ENCODE measurements at places on chromosomes 11 and 22.

DNA sequence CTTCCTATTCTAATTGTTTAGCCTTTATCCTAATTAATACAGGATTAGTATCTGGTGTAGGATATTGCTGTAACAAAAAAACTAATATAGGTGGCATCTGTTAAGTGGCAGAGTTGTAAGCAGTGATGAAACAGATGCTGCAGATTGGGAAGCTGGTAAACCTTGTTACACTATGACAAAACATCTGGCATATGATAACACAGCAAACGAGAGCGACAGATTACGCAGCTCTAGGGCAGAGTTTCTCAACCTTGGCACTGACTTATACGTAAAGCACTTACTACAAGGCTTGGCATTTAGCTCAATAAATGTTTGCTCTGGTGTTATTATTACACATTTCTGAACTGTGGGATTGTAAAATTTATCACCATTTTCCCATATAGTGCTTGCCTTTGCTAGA is 137.0 kb downstream of the ATG16L2 start:
- no peak overlapping the region for H3K4me3 ChIP-seq
- peaks cover 4% of the 10 kb centered on the region for H3K4me1 ChIP-seq
- no peak for DNase-seq
- H3K36me3 ChIP-seq = peaks cover 12% of the 10 kb centered on the region
- no peak overlapping the region for H3K27ac ChIP-seq

- H3K4me1 ChIP-seq = no peaks in the 10 kb centered on the region
- no peak overlapping the region for H3K27ac ChIP-seq
- H3K27me3 ChIP-seq = no peaks in the 10 kb centered on the region
- H3K36me3 ChIP-seq = no peaks in the 10 kb centered on the region
- no peak overlapping the region for H3K4me3 ChIP-seq
These were observed 1314.0 kb downstream of the JRKL start for GRCh38 chr11:97703851-97704250.

- no peaks in the 10 kb centered on the region for H3K4me1 ChIP-seq
- no peaks in the 10 kb centered on the region for H3K27me3 ChIP-seq
- H3K4me3 ChIP-seq = no peak overlapping the region
These were observed 15.7 kb upstream of the OPCML start for GRCh38 chr11:133547808-133548494.

DNA sequence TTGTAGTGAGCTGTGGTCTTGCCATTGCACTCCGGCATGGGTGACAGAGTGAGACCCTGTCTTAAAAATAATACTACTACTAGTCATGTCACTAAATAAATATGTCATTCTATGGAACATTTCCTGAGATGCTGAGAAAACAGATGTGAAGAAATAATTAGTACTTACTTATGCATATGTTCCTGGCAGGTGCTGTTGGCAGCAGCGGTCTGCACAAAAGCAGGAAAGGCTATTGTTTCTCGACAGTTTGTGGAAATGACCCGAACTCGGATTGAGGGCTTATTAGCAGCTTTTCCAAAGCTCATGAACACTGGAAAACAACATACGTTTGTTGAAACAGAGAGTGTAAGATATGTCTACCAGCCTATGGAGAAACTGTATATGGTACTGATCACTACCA is 8.8 kb downstream of the ARCN1 start:
- peaks cover 42% of the 10 kb centered on the region for H3K36me3 ChIP-seq
- no peak overlapping the region for H3K4me3 ChIP-seq
- H3K4me1 ChIP-seq = peaks cover 13% of the 10 kb centered on the region
- H3K27me3 ChIP-seq = no peaks in the 10 kb centered on the region
- no peak for DNase-seq

GRCh38 chr11:35313066-35313759 is 106.1 kb downstream of the SLC1A2 start:
- no peak overlapping the region for H3K4me3 ChIP-seq
- H3K36me3 ChIP-seq = no peaks in the 10 kb centered on the region
- DNase-seq = no peak
- H3K27ac ChIP-seq = no peak overlapping the region
- peaks cover 4% of the 10 kb centered on the region for H3K4me1 ChIP-seq
- no peaks in the 10 kb centered on the region for H3K27me3 ChIP-seq

Measured in activated CD8-positive, alpha-beta memory T cell treated with anti-CD3 and anti-CD28 coated beads, Interleukin-2, amount 10 ng/mL, durations not matched to agents 7 days and 5 days (primary cell).